ENCODE measurements at places on chromosomes 5 and 9.

DNA sequence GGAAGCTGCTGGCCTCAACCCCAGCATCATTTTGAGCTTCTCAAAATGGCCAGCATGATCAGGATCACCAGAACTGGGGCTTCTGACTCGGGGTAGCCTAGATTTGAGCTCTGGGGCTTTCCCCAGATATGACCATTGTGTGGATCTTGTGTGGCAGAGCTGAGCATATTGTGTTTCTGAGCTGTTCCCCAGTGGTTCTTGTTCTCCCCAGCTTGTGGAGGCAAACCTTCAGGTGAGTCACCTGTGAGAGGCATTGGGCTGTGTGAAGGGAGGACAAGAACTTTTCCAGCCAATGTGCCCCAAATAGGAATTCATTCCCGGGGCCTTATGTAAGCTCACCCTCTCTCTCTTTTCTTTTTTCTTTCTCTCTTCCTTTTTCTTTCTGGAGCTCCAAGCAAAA lies 80.7 kb upstream of the PITX1 start:
- DNase-seq: no peak

DNA sequence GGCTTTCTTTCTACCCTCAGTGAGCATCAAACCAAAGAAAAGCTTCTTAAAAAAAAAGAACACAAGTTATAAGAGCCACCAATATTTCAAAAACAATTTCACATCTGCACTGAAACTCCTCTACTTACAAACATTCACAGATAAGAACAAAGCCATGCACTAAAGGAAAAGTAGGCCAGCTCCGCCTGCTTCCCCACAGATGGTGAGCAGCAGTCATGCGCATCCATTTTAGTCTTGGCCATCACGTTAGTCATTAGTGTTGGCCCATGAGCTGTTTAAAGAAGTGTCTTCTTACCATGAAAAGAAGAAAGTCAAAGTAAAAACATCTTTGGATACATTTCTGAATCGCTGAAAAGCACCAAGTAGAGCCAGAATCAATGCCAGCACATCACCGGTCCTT lies 40.0 kb upstream of the SMIM23 start:
- no peak for DNase-seq

DNA sequence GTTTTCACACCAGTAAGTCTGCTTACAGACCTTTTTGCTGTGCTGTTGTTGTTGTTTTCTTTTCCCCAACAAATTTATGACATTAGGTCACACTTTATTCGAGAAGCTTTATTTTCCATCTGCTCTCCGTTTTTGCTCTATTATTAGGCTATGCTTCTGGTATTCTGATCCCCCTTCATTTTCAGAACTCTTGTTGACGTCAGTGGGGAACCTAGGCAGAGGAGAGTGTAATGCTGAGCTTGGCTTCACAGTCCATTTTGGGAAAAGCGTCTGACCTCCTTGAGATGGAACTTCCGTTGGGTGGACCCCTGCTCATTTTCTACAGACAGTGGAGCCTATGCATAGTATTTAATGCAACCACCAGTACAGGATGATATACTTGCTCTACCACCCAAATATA lies 387.9 kb upstream of the MEF2C start:
- DNase-seq: no peak

- DNase-seq: no peak
These were observed 28.2 kb downstream of the EXOC3 start for GRCh38 chr5:470961-471749.

GRCh38 chr9:840343-840742 lies 1.2 kb upstream of the DMRT1 start:
- no peak for DNase-seq

DNA sequence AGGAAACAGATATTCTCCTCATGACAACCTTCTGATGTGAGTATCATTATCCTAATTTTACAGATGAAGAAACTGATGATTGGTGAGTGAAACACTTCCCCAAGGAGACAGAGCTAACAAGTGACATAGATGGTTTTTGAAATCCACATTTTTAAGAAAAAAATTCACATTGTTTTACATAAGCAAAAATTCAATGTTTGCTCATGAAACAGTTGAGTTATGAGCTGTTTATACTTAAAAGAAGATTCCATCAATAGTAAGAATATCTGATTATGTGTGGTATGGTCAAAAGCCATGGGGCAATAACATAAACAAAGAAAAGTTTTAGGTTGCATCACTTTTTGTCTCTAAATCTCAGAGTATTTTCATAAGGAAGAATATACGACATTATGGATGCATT lies 167.9 kb upstream of the PAPPA start:
- DNase-seq: no peak

DNA sequence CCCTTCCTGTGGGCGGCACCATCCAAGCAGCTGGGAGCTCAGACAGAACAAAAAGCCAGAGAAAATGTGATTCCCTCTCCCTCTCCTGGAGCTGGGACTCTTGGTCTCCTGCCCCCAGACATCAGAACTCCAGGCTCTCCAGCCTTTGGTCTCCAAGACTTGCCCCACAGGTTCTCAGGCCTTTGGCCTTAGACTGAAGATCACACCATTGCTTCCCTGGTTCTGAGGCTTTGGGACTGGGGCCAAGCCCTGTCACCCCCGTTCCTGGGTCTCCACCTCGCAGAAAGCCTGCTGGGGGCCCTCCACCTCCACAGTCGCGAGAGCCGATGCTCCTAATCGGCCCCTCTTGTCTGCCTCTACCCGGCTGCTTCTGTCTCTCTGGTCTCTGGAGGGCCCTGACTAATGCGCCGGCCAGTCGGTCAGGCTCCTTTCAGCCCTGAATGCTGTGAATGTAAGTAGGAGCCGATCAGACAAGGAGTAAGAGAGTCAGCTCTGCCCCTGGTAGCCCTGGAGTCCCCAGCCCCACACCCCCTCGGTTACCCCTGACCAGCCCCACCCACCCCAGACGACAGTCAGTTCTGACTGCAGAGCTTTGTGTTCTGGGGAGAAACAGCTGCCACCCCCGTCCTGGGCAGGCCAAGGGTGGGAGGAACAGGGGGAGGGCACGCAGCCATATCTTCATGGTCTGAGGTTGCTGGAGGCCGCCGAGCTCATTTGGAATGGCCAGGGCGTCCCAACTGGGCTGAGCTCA lies 57.5 kb downstream of the VAV2 start:
- no peak for DNase-seq

All from germinal center (tissue), 1 donor.